CD4-positive, CD25-positive, alpha-beta regulatory T cell (primary cell): ENCODE measurements at places on chromosomes 1 and 21. TPM values are rescaled to one million over a fixed set of nuclear protein-coding genes. Genes with fewer than 3 reads are reported as not detected.

The CD1B gene
- total RNA-seq, result not detected

The KIAA1614 gene
- total RNA-seq, result 0.20 TPM

GRCh38 chr1:108038653-108039236 lies 73.8 kb upstream of the VAV3 start:
- no peak overlapping the region for H3K4me3 ChIP-seq
- no peak for DNase-seq
- H3K36me3 ChIP-seq, result no peaks in the 10 kb centered on the region
- no peaks in the 10 kb centered on the region for H3K27me3 ChIP-seq
- H3K27ac ChIP-seq, result no peak overlapping the region

GRCh38 chr21:40678681-40679284 lies 168.2 kb downstream of the DSCAM start:
- DNase-seq, result no peak
- no peaks in the 10 kb centered on the region for H3K27me3 ChIP-seq
- no peak overlapping the region for H3K27ac ChIP-seq
- H3K4me3 ChIP-seq, result no peak overlapping the region
- no peaks in the 10 kb centered on the region for H3K4me1 ChIP-seq

GRCh38 chr21:43193088-43193650 lies 24.4 kb downstream of the CRYAA start:
- H3K4me1 ChIP-seq, result peaks cover 4% of the 10 kb centered on the region
- no peak overlapping the region for H3K4me3 ChIP-seq
- no peaks in the 10 kb centered on the region for H3K36me3 ChIP-seq
- H3K27me3 ChIP-seq, result no peaks in the 10 kb centered on the region

DNA sequence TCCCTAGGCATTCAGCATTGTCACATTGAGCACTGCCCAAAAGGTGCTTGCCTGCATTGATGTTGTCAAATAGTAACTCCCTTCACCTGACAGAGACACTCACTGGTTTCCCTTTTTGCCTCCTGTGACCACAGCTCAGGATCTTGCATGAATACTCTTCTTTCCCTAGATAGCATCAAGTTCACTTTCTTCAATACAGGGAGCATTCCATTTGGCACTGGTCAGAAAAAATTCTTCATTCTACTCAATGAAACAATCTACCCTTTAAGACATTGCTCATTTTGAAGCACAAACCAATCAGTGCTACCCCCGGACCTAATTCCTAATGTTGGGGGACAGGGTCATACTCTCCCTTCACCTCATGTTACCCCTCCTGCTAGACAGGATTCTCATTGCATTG lies 319.0 kb upstream of the SNX7 start:
- no peak for DNase-seq
- H3K27ac ChIP-seq, result no peak overlapping the region
- H3K4me1 ChIP-seq, result no peaks in the 10 kb centered on the region
- no peak overlapping the region for H3K4me3 ChIP-seq
- no peaks in the 10 kb centered on the region for H3K36me3 ChIP-seq
